Umbilical cord (tissue), 2 donors: ENCODE measurements at places on chromosomes 13 and 19. TPM values are rescaled to one million over a fixed set of nuclear protein-coding genes. Genes with fewer than 3 reads are reported as not detected.
A peak's percentile ranks its signal among the peaks of the same experiment; 100 is the strongest.

DNA sequence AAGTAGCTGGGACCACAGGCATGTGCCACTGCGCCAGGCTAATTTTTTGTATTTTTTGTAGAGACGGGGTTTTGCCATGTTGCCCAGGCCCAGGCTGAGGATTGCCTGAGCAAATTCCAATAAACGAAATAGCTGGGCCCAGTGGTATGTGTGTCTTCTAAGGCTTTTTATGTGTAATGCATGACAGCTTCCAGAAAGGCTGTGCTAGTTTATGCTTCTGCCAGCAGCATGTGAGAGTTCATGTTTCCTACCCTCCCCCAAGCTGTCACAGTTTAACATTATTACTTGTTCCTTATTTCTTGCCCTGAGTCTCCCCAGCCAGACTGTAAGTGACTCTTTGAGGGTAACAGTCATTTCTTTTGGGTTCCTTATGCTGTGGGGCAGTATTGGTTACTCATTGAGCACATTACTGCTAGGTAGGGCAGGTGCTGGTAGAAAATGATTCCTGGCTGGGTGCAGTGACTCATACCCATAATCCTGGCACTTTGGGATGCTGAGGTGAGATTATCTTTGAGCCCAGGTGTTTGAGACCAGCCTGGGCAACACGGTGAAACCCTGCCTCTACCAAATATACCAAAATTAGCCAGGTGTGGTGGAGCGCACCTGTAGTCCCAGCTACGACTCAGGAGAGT is 13.6 kb downstream of the GPATCH1 start:
- DNase-seq: no peak

DNA sequence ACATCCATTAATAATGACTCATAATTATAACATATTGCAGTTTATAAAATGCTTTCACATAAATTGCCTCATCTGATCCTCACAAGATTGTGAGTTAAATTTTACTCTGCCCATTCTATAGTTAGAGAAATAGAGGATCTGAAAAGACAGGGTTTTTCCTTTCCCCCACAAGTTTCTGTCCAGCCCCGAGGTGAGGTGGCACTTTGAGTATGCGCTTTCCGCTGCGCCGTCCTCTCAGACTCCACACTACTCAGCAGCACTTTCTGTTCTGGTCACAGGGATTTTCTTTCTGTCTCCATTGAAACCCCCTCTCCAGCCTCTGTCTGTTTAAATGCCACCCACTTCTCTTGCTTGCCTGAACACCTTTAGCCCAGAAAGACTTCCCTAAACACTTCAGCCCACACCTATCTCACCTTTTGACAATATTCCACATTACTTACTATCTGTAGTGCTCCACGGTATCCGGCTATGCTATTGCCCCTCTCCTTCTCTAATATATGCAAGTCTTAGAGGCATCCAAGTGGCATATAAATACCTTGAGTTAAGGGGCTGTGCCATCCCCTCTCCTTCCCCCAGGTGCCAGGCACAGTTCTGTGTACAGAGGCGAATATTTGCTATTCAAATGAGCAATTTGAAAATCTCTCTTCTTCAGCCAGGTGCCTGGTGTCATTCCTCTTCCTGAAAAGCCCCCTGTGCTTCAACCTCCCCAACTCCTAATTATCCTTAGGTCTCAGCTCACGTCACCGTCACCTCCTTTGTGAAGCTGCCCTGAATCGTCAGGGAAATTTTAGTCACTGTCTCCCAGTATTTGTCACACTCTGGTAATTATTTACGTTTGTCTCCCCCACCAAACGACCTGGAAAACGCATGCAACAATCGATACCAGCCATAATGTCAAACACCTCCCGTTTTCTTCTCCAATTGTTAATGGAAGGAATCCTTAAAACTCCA is 268.7 kb downstream of the NHLRC3 start:
- DNase-seq: no peak

DNA sequence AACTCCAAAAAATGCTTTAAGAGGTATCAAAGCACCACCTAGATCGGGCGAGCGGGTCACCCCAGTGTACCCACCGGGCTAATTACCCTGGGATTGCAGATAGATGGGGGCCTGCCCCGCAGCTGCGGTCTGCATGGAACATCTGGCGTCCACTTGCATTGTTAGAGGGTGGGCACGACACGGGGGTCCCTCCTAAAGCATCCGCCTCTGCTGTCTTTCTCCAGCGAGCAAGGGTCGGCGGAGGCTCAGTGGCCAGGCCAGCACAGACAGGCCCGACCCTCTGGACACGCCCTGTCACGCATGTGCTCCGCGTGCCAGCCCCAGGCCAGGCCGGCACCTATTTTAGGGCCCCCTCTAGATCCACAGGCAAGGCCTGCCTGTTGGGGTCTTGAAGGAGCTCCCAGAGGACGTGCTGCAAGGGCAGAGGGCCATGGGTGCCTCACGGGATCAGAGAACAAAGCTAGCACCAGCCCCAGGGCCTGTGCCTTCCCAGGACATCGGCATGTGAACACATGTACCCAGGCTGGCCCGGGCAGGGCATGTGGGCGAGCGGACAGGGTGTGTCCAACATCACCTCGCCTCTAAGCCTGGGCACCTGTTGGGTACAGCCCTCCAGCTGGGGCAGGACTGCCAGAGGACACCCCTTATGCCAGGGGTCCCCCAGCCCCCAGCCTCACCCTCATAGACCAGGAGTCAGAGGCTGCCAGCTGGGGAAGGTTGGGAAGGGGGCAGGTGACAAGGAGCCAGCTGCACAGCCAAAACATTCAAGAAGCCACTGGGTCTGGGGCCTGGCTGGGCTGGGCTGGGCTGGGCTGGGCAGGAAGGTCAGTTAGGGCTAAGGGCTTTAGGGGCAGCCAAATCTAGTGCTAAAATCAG is 35.6 kb upstream of the NANOS3 start:
- DNase-seq: peak; percentile 48

- DNase-seq: peak; percentile 58
Measured at GRCh38 chr13:42041011-42041683, 7.3 kb upstream of the DGKH start.

GRCh38 chr13:94272038-94272437 is 207.4 kb downstream of the DCT start:
- no peak for DNase-seq

- DNase-seq: no peak
Measured at GRCh38 chr19:15595069-15595468, 19.9 kb upstream of the CYP4F8 start.

GRCh38 chr19:10454267-10454666 is 33.9 kb downstream of the PDE4A start:
- no peak for DNase-seq

DNA sequence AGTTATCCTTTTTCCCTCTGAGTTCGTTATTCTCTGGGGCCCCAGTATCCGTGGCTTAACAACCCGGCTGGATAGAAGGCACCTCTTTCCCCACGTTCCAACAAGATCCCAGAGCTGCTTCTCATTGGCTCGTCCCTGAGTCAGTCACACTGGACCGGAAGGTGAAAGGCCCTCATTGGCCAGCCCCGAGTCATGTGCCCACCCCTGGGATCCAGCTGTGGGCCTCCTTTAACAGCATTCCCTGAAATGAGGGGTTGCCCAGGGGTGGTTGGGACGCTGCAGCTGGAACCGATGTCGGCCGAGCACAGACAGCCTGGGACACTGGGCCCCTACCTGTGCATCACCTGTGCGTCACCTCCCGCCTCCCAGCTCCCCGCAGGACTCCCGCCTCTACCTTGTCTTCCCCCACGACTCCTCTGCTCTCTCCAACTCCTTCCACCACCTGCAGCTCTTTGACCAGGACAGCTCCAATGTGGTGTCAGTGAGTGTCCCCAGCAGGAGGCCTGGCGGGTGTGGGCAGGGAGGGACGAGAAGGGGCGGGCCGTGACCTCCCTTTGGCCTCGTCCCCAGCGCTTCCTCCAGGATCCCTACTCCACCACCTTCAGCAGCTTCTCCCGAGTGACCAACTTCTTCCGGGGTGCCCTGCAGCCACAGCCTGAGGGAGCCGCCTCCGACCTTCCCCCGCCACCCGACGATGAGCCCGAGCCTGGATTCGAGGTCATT is 4.3 kb downstream of the TBC1D17 start:
- DNase-seq: no peak

DNA sequence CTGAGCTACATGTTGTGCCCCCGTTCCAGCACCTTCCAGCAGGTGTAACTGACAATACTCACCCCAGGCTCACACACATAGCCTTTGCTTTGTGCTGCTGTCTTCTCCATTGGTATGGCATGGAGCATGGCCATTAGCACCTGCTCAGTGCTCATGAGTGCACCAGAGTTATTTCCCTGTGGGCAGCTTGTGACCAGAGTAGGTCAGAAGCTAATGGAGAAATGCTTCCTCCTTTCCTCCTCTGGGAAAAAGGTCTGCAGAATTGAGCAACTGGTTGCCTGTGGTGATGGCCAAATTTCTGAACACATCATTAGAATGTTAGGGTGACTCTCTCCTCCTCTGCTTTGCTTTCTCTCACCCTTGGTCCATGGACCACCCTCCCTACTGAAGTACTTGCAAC is 344.5 kb upstream of the TMTC4 start:
- DNase-seq: no peak

DNA sequence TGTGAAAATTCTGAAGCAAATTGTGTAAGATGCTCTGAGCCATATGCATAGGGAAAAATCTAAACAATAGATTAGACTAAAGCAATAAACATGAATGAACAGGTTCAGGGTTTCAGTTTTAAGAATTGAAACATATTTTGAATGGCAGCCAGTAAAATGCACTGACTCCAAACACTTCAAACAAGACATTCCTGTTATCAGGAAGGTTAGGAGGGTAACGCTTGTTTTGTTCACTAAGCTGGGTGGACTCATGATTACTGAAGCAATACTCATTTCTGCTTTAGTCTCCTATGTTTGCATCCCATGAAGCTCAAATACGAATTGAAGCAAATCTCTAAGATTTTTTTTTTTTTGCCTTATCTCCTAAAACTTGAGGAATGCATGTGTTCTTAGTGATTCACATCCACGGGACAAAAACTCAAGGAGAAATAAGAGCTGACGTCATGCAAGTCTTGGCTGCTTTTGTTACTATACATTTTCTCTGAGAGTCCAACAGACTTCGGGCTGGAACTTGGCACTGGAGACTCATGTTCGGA is 29.1 kb upstream of the IGFL4 start:
- peak; percentile 95 for DNase-seq

- no peak for DNase-seq
Measured at GRCh38 chr13:42039457-42039945, 8.9 kb upstream of the DGKH start.

DNA sequence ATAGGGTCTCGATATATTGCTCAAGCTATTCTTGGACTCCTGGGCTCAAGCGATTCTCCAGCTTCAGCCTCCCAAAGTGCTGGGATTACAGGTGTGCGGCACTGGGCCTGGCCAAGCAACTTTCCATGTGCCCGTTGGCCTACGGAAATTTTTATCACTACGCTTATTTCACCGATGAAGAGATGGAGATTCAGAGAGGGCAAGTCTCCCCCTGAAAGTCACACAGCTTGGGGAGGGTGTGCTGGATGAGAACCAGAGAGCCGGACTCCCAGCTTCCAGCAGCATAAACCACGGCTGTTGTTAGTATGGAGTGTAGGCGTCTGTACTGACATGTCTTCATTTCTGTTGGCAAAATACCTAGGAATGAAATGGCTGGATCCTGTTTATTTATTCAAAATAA is 11.8 kb upstream of the GNA11 start:
- DNase-seq: no peak

FGF9 gene
- 4.1 TPM for total RNA-seq

IFNL1 gene
- total RNA-seq: not detected

TMPRSS9 gene
- total RNA-seq: not detected

ZNF154 gene
- total RNA-seq: 8.2 TPM

ZNF571 gene
- total RNA-seq: 15.6 TPM

PLPP2 gene
- total RNA-seq: 0.72 TPM

ZNF260 gene
- 11.3 TPM for total RNA-seq

SIGLEC8 gene
- 0.72 TPM for total RNA-seq

NKPD1 gene
- total RNA-seq: 0.48 TPM

CEACAM20 gene
- total RNA-seq: not detected

GNG7 gene
- total RNA-seq: 0.48 TPM
